ENCODE measurements at places on chromosomes 7 and 10.

DNA sequence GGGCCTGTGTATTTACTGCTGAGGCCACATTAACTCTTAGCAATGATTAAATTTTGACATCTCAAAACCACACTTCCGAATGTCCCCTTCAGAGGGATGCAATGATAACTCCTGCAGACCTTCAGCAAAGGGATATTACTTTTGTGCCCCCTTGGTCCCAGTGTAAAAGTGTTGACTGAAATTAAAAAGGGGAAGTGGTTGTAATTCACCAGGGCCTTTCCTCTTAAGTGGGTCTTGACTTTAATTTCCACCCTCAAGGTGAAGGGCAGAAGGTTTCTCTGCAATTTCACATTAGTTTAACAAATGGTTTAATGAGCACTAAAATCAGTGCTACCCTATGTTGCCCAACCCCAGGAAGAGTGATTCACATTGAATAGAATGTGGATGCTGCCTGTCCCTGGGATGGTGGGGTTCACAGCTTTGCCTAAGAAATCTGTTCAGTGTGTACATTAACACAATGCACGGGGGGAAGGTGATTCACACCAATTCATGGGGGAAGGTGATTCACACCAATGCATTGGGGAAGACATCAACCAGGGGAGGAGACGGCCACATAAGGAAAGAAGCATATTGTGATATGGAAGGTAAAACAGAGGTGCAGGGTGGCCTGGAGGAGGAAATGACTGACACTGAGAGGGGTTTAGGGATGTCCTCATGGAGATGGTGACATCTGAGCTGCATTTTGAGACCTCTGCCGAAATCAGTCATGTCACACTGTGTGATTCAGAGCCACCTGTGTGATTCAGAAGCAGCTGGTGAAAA lies 19.4 kb upstream of the TNS3 start:
- no peak for DNase-seq

DNA sequence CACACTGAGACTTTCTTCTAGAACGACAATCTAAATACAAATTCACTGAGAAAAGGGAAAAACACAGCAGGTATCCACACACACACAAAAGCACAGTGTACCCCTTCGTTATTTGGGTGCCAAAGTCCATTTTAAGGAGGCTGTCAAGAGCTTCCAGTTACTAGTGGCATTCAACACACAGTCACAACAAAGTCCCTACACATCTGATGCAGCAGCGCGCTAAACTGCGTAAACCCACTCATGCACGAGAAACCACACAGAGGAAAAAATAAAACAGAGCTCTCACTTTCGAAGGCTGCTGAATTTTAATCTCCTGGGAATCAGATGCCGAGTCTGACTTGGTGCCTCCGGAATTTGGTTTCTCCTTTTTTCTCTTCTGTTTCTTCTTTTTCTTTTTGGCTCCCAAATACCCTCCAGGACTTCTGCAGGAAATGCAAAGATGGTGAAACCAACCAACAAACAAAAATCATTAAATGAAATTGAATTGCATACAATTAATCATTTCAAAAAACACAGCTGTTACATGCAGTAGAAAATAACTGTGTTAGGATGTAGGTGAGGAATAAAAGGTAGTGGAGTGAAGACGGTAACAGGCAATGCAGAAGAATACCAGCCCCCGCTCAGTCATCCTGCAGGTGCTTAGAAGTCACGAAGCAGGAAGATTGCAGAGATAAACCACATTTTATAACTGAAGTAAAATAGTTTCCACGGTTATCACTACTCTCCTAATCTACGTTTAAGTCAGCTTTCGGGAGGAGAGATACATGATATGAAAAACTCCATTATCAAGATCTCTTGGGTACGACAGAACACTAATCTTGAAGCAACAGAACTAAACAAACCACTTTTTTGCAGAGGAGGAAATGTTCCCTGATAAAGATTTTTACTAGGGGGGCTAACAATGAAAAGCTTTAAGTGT lies 27.1 kb downstream of the NMT2 start:
- no peak for DNase-seq

DNA sequence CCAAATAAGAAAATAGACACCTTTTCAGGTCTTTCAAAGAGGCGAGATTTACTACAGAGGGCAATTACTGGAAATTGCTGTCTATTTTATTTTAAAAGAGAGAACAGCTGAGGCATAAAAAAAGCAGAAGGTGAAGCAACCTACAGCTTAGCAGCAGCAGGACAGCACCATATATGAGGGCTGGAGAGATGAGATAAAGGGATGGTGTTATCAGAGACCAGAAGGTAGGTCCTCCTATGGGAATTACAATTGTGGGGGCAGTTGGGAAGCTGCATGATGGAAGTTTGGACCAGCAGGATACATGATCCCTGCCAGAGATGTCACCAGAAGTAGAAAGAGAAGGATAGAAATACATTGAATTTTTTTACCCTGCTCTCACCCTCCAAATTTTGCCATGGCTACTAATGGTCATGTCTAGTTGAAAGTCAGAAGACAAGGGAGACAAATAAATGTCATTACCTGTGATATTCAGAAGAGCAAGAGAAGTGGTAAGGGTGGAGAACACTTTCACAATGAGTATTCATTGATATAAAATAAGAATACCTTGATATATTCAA lies 77.2 kb upstream of the CALCR start:
- DNase-seq = no peak

- no peak for DNase-seq
Measured at GRCh38 chr10:10609379-10609955, 408.2 kb upstream of the CELF2 start.

DNA sequence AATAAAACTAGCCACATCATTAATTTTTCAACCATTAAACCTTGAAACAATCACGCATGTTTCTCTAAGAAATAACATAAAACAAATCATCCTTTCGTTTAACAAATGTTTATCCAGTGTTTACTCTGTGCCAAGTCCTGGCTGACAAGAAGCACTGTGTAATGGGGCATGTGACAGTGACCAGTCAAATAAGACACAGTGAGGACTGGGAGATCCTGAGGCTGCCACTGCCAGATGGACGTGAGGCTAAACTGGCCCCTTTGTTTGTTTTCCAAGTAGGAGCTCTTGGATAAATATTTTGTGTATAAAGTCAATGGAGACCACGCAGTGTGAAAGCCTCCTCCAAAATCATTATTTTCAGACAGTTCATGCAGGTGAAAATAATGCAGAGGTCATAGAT lies 626.2 kb downstream of the SUGCT start:
- DNase-seq = no peak

DNA sequence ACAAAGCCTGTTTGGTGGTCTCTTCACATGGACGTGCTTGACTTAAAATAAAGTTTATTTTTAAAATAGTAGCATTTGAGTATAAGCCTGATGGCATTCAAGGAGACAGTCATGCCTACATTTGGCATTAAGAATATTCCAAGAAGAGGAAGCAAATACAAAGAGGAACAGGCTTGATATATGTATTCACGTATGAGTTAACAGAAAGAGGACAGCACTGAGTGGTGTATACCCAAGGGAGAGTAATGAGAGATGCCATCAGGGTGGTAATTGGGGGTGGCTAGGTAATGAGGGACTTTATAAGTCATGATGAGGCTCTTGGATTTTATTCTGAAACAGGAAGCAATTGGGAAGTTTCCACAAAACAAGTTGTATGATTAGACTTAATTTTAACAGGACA lies 363.3 kb downstream of the SEMA3D start:
- DNase-seq = no peak

DNA sequence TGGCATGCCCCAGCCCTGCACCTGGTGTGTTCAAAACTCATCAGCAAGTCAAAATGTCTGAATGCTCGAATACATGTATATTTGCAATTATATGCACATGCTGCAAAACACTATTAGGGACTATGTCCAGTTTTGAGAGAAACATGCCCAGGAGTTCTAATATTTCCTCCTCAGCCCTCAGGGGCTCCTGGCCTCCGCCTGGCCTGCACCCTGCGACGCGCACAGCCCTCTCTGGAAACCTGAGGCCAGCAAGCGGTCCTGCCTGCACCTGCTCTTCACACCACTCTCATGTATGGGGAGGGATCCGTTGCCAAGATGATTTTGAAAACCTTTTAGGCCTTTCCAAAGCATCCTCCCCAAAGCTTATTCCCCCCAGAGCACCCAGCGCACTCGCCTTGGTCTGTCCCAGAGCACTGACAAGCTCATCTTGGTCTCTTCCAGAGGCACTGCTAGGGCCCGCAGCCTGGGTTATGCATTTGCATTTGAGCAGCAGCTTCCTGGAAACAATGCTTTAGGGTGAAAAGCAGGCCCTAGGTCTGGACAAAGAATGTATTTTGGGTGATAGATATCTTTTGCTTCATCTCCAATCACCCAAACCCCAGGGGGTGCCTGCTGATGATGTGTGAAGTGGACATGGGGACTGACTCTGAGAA lies 22.6 kb upstream of the CNPY1 start:
- no peak for DNase-seq

DNA sequence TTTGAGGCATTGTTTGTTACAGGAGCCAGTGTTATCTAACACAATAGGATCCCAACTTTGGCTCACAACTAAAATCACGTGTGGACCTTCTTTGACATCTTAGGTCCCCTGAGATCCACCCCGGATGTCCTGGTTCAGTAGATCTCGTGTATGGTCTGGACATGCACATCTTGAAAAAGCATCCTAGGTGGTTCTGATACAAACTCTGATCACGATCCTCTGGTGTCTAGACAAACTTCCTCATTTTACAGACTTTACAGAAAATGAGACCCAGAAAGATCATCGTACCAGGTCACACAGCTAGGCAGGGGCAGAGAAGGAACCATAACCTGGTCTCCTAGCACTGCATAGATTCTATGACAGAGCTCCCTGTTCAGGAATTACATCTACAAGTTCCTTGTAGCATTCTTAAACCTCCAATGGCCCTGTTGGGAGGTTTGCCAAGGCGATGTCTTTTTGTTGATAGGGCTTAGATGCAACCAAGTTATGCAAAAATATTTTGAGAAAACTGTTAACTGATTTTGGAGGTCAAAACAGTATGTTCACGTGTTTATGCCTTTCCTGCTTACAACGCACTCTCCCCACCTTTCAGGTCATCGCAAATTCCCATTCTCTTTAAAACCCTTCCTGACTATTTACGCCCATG lies 30.8 kb upstream of the CHST15 start:
- no peak for DNase-seq

DNA sequence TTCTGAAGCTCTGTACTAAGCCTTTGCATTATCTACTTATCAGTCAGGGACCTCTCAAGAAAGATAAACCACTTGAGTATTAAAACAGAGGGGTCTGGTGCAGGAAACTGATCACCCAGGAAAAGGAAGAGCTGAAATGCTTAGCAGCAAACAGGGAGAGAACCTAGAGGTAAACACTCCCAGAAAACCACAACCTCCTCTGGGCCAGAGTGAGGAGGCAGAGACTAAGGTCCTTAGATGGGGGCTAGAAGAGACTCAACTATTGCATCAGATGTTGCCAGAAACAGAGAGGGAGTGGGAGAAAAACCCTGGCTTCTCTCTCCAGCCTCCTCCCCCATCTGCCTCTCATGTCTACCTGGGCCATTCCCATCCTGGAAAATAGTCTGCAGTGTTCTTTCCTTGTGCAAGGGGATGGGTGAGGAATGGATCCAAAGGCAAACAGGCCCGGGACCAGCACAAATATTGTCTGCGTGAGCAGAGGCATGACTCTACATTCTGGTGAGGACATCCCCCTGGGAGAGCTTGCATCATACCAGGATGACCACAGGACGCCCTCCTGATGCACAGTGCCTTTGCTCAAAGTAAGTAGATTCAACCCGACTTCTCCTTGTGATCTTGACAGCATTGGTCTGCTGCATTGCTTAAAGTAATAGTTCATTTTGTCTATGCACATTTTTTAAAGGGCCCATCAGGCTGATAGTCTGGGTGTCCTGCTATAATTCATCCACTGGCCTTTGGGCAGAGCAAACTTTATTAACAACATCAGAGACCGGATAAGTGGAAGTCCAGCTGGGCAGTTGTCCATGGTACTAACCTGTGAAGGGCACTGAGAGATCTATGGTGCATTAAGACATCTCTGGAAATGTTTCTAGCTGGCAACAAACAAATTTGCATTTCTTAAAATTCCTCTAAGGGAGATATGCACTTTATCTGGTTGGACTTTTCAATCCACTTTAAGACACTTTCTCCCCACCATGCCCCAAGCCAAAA lies 22.4 kb upstream of the ODAD2 start:
- DNase-seq = no peak

DNA sequence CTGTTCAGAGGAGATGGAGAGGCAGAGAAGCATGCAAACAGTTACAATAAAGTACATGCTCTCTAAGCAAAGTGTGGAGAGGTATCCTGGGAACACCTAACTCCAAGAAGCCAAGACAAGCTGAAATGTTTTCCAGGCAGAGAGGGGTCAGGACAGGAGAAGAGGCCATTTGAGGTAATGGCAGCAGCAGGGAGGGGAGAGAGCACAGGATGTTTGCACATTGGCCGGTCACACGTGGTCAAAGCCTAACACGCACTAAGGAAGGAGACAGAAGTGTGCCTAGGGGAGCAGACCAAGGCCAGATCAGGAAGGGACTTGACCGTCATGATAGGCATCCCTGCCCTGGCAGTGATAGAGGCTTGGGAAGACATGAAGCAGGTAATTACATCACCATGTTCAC lies 101.5 kb downstream of the CTTNBP2 start:
- no peak for DNase-seq

DNA sequence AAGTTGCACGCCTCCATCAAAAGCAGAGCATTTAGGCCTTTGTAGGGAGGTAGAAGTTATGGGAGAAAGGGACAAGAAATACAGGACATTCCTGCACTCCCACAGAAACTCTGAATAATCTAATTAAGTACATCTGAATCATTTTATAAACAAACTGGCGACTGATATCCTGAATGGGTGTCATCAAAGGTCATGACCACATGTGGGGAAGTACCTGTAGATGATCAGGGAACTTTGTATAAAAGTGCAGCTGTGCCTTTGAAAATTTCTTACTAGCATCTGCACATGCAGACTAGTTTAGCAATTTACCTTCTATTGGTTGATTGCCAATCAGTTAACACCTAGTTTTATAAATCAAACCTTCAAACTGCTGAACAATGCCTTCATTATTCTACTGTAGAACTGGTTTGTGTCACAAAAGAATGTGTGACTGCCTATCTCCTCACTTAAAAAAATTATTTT lies 17.1 kb downstream of the STEAP4 start:
- no peak for DNase-seq

- DNase-seq = no peak
Measured at GRCh38 chr7:131012477-131013031, 278.5 kb upstream of the KLF14 start.

GRCh38 chr10:63644418-63645142 lies 123.4 kb downstream of the REEP3 start:
- no peak for DNase-seq
